ENCODE measurements at places on chromosomes 11 and 22. TPM values are rescaled to one million over a fixed set of nuclear protein-coding genes. Genes with fewer than 3 reads are reported as not detected.
A peak's percentile ranks its signal among the peaks of the same experiment; 100 is the strongest.

DNA sequence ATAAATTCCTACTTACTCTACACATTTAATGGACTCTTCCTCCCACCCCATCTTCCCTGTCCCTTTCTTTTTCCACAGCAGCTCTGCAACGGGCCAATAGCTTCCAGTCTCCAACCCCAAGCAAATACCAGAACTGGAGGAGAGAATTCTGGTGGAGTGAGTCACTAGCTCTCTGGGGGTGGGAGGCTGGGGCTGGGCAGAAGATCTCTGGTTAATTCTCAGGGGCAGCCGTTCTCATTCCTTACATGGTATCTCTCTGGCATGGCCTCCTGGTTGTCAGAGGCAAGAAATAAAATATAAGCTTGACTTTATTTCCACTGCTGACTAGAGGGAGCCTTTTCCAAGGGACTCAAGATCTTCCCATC, 90.4 kb upstream of the PARVA start:
- peak; percentile 95 for DNase-seq

DNA sequence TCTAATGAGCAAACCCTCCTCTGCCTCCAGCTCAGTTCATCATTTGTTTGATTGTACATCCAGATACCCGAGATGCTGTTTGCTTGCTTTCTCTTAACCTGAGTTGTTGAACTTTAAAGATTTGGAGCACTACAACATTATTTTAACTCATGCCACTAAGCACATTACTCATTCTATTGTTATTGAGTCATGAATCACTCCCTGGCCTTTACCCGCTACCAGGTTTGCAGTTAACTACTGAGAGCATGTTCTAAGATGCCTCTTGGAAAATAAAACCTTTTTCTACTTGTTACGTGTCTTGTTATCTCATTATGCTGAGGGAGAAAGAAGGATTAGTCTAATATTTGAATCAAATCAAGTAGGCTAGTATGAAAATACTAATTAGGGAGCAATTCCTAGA, 720.6 kb upstream of the ANO5 start:
- no peak for DNase-seq

DNA sequence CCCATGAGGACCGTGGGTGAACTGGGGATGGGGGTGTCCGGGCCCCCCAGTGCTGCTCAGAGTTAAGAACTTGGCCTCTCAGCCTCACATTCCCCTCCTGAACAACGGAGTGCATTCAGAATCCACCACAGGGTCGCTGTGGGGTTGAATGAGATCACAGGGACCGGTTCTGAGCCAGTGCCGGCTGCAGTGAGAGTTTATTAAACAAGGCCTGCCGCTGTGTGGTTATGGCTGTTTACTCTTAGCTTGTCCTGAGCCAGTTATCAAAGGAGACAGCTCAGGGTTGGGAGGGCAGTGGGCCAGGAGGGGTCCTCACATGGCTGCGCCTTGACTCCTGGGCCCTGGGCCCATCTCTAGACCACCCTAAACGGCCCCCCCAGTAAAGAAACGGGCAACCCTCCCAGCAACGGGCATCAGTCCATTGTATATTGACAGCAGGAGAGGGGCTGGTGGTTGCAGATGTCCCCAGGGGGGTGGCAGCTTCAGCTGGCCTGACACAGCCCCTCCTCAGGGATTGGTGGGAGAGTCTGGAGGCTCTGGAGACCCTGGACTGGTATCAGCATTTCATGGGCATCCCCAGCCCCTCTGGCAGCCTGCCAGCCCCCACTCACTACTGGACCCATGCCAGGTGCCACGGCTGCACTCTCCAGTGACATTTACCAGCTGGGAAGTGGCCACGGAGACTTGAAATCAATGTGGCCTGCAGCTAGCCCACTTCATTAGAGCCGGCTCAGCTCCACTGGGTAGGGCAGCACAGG, 15.1 kb upstream of the CABP7 start:
- DNase-seq = peak; percentile 40

- DNase-seq = no peak
Observed at GRCh38 chr11:111397034-111397433, 18.0 kb upstream of the POU2AF1 start.

DNA sequence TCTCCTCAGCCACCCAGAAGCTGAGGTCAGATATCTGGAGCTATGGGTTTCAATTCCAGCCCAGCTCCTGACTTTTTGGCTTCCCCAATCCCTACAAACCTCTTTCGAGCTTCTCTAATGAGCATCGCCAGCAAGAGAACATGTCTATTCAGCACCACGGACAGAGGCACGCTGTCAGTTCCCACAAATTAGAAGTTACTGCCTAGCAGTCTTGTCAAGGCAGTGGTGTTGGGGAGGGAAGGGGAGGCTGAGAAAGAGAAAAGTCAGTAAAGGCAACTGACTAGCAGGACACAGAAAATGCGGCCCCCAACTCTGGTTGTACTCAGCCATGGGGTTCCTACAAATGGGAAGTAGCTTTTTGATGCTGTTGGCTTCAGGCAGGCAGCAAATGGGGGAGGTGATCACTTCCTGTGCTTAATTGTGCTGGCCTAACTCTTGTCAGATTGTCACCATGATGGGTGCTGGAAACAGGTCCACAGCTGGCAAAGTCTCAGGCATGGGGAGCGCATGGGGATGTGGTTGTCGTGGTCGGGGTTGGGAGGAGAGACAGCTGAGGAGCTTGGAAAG, 205.9 kb downstream of the ST3GAL4 start:
- peak; percentile 60 for DNase-seq

Gene GAS2
- total RNA-seq = 0.64 TPM

GRCh38 chr11:126112547-126112946, 49.9 kb upstream of the CDON start:
- DNase-seq = peak; percentile 36

DNA sequence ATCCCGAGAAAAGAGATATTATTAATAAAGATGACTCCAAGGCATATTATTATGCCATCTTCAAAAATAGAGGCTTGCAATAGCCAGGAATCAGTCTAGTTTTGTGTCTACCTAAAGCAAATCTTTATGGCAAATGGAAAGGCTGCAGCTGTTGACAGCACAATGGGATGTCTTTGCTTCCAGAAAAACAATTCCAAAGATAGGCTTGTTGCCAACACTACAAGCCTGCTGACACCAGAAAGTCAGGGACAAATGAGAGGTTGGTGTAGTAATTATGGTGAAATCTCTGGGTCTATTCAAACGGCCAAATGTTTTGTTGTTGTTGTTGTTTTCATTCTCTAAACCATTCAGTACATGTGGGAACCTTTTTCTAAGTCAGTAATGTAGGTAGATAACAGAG, 101.8 kb downstream of the LUZP2 start:
- no peak for DNase-seq

Gene TIMP3
- total RNA-seq = 924 TPM

- DNase-seq = no peak
Observed at GRCh38 chr11:63775191-63775590, 6.6 kb upstream of the ZFTA start.

DNA sequence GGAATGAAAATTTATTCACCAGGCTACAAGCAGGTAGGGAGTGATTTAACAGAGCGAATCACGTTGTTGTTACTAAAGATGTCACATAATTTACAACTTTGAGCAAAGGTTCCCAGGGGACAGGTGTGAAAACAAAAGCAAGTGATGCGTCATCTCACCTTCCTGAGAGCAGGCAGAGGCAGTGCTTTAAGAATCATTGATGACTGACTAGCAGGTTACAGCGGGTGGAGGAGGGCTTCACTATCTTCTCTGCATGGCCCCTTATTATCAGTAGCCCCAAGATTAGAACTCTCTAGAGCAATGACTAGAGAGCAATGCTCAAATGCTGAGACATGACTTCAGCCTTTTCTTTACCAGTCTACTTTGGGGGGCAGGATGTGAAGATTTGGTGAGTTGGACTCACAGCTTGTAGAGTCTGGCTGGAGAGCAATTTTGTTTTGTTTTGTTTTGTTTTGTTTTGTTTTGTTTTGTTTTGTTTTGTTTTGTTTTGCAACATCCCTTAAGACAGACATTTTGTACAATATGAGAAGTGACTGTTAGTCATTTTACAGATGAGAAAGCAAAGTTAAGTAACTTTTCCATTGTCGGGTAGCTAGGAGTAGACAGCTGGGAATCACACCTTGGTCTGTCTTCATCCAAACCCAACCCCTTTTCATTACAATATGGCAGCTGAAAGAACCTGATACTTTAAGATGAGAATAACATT, 84.8 kb downstream of the SLC1A2 start:
- DNase-seq = peak; percentile 70

Gene XKR3
- not detected for total RNA-seq

DNA sequence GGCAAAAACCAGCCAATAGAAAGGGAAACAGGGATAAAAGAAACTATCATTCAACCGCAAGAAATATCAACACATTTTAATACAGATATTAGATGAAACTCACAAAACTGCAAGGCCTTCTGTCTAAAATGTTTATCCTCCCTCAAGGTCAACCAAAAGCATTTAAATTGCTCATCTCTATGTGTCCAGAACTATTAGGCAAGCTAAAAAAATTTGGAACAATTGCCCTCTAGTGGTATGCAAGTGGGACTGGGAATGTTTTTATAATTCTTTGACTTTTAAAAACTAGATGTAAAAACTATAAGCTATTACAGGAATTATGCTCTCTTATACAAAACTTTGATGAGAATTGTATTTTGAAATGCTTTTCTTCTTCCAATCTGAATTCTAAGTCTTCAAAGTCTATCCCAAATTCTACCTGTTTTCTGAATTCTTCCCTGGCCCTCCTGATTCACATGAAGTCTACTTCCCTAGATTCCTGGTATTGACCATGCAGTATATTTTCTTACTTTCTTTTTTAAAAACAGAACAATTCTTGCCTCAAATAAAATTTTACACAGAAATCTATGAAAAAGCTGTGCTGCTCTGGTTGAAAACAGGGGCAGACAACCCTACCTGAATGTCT, 4.9 kb downstream of the CWC15 start:
- DNase-seq = peak; percentile 66

Gene WDR74
- total RNA-seq = 36.1 TPM

Gene SMIM35
- total RNA-seq = not detected

GRCh38 chr11:39374963-39375698, 2084.3 kb downstream of the LRRC4C start:
- DNase-seq = peak; percentile 1

DNA sequence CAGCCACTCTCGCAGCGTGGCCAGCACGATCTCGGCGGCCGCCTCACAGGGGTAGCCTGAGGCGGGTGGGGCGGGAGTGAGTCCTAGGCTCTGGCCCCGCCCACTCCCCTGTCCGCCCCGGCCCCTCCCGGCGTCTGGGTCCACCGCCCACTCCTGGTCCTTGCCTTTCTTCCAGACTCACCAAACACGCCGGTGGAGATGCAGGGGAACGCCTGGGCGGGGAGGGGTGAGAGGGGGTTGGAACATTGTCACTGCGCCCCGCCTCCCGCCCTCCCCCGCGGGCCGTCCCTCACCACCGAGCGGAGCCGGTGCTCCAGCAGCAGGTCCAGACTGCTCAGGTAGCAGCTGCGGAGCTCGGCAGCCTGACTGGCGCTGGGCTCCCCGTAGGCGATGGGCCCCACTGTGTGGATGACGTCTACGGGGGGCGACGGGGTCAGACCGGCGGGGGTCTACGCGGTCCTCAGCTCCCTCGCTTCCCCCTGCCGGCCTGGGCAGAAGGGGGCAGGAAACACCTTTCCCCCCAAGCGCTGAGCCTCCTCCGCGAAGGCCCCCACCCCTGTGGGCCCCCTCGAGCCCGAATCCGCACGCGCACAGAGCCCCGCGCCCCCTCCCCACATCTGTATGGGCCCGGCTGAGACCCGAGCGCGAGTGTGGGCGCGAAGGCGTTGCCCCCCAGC, 13.2 kb downstream of the OTUB1 start:
- DNase-seq = no peak

Gene OR6A2
- 0.32 TPM for total RNA-seq

DNA sequence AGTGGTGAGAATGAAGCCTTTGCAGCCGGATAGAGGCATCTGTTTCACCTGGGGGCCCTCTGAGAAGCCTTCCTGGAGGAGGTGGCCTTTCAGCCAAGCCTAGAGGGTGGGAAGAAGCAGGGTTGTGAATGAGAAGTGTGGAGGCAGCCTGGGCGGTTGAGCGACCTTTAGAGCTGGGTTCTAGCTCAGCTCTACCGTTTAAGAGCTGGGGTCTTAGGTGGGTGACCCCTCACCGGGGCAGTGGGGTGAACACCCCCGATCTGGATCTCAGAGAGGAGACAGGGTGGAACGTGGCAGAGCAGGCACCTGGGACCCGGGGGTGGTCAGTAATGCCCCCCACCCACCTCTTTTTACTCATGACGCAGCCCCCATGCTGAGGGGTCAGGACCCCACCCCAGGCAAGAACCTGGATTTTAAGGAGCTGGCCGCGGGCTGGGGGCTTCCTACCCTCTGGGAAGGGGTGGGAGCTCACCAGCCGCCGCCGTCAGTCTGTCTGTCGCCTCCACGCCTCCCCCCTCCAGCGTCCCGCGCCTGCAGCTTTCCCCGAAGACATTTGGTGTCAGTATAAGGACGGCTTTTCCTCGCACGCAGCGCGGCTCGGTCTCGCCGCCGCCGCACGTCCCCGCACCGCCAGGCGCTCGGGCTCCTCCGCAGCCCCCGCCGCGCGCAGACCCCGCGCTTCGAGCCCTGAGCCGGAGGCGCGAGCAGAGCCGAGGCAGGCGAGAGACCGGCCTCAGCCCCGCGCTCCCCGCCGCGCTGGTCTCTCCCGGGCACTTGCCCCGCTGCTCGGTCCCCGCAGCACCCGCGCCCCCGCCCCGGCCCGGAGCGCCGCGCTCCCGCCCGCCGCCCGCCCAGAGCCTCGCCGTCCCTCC, 13.3 kb upstream of the CACNA1I start:
- no peak for DNase-seq

- DNase-seq = peak; percentile 8
Observed at GRCh38 chr11:23988381-23989006, 508.4 kb upstream of the LUZP2 start.

DNA sequence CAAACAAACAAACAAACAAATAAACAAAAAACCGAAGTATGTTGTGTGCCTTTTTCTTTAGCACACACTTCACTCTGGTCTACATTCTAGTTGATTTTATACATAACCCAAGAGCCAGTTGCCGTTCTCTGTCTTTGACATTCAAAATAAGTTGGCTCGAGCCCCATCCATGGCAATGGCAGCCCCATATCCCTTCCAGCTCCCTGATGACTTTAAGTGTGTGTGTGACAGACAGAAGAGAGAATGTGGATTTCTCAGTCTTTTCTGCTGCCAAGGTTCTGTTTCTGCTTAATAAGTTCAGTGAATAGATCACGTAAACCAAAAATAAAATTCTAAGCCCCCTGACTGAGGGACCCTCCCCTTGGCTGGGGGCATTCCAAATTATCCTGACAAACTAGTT, 100.6 kb upstream of the TENM4 start:
- no peak for DNase-seq

DNA sequence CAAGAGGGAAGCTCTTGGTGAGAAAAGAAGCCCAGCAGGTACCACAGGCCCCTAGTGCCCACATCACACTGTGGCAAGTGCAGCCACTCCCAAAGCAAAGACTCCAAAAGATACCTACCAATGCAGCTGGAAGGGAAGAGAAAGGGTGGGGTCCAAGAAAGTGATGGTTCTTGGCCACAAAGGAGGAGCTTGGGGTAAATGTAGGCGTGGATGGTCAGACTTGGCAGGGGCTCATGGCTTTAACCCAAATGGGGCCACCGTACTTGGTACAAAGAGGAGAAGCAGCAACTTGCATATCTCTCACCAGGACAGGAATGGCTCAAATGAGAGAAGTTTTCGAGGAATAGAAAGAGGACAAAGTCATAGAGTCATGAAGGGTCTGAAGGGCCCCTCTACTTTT, 4.8 kb downstream of the MAP3K11 start:
- no peak for DNase-seq

Measured in fibroblast of villous mesenchyme (primary cell).